ENCODE measurements at places on chromosomes 7 and 10. TPM values are rescaled to one million over a fixed set of nuclear protein-coding genes. Genes with fewer than 3 reads are reported as not detected.

Gene FKBP14
- 35.4 TPM for total RNA-seq

Gene OR6V1
- not detected for total RNA-seq

- DNase-seq, result peak; percentile 71
Observed at GRCh38 chr7:14021069-14021468, 31.6 kb upstream of the ETV1 start.

DNA sequence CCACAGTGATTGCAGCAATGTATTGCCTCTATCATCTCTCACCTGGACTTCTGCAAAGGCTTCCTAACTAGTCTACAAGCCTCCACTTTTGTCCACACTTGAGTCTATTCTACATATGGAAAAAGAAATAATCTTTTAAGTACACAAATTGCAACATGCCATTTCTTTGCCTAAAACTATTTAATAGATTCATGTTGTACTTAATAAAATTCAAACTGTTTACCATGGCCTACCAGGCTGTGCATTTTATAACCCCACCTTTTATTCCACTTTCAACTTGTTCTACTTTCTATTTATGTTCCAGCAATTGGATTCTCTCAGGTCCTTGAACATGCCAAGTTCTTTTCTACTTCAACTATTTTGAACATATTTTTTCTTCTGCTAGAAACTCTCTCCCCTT lies 128.7 kb downstream of the GPR85 start:
- no peak for DNase-seq

- peak; percentile 47 for DNase-seq
Observed at GRCh38 chr7:85750454-85750949, 563.6 kb upstream of the SEMA3D start.

Gene SYPL1
- 91.2 TPM for total RNA-seq

Gene BHLHA15
- total RNA-seq, result 0.94 TPM

DNA sequence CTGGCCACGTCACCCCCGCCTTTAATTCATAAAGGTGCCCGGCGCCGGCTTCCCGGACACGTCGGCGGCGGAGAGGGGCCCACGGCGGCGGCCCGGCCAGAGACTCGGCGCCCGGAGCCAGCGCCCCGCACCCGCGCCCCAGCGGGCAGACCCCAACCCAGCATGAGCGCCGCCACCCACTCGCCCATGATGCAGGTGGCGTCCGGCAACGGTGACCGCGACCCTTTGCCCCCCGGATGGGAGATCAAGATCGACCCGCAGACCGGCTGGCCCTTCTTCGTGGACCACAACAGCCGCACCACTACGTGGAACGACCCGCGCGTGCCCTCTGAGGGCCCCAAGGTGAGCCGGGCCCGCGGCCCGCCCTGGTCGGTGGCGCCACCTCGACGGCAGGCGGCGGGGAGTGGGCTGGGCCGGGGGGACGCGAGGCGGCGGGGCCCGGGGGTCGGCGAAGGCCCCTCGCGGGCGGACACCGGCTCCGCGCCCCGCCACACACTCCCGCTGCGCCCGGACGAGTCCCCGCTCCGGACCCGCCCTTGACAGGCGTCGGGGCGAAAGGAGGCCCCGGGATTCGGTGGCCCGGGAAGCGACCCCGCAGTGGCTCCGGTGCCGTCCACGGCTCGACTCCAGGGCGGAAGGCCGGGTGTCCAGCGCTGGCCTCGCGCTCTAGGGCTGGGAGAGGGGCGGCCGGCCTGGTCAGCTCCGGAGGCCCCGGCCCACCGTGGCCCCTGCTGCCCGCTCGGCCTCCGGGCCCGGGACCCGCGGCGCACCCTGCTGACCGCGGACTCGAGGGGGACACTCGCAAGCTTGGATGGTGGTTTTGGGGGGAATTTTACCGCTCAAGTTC lies 557 bp downstream of the BAG3 start:
- no peak for DNase-seq

GRCh38 chr10:54866666-54867065 lies 65.6 kb upstream of the PCDH15 start:
- no peak for DNase-seq

Gene UBN2
- total RNA-seq, result 13.4 TPM

Gene TSPAN15
- total RNA-seq, result 56.6 TPM

DNA sequence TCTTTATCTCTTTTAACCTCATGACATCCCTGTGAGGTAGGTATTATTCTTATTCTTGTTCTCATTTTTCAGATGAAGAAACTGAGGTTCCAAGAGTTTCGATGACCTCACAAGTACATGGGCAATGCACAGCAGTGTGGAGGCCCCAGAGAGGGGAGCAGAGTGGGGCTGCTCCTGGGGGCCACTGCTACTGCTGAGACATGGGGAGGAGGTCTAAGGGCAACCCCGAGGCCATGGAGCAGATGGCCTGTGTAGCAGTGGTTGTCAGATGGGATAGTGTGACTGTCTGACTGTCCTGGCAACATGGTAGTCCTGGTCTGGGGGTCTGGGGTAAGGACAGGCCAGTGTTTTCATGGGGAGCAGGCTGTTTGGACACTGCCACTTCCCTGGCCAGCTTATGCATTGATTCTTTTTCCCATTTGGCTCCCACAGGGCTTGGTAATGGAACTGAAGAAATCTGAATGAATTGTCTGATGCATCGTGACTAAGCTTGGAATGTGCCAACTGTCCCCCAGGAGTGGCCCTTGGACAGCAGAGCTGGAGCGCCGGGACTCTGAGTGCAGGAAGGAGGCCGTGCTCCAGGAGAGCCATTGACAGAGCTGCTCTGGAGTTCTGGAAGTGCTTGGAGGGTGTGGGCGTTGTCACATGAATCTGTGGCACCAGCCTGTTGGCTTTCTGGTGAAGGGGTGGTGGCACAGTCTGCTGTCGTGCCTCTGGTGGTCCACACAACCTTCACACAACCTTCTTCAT lies 40.9 kb downstream of the ADRA2A start:
- no peak for DNase-seq

DNA sequence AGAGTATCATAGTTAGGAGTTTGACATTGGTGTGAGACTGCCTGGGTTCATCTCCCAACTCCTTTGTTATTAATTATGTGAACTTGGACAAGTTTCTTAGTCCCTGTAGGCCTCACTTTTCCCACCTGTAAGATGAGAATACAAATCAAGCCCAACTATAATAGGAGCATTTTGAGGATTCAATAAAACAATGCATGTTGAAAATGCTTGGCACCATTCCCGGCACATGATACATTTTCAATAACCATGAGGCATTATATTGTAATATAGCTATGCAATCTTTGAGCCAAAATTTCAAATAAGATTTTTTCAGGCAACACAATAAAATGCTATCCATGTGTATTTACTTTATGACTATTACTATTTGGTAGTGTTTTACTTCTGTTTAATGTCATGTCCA lies 229.0 kb upstream of the SP4 start:
- DNase-seq, result no peak

DNA sequence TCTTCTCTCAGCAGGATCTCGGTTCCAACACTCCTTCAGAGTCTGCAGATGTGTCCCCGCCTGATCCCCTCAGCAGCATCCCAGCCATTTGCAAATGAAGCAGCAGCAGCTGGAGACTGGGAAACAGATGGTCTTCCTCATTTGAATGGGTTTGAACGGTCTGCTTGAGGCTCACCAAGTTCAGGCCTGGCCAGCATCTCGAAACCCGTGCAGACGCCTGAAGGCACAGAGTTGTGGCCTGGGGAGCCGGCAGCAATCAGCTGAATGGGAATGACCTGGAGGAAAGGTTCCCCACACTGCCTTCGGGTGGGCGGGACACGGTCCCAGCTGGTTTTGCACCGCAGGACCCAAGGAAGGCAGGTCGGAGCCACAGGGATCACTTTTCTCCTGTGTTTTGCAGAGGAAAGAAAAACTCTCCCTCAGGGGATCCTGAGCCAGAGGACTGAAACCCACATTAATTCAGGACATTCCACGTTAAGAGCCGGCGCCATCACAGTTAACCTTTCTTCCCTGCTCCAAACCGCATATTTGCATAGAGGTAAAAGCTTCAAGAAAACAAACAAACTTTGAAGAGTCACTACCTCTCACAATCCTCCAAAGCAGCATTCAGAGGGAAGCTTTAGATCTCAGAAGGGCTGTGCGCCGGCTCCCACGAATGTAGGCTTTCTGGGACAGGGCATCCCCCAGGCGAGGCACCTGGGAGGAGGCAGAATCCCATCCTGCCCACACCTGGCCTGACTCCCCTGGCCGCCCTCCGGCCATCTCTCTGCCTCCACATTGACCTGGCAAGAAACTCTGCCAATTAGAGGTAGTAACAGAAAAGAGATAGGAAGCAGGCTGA lies 17.7 kb downstream of the FGFR2 start:
- peak; percentile 71 for DNase-seq

Gene AZGP1
- total RNA-seq, result not detected

GRCh38 chr10:14137391-14137790 lies 193.3 kb downstream of the FRMD4A start:
- no peak for DNase-seq

GRCh38 chr7:143399151-143399550 lies 9.5 kb downstream of the EPHA1 start:
- no peak for DNase-seq

DNA sequence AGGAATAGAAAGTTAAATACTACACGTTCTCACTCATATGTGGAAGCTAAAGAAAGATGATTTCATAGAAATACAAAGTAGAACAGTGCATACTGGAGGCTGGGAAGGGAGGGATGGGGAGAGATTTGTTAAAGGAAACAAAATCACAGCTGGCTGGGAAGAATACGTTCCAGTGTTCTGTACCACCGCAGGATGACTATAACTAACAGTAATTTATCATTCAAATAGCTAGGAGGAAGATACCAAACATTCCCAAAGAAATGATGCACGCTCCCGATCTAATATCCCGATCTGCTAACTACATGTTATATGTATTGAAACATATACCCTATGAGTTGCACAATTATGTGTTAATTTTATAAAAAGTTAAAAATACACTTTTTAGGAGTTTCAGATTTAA lies 162.3 kb downstream of the ZMYND11 start:
- no peak for DNase-seq

GRCh38 chr7:128679920-128680319 lies 7.8 kb downstream of the GARIN1A start:
- DNase-seq, result no peak

DNA sequence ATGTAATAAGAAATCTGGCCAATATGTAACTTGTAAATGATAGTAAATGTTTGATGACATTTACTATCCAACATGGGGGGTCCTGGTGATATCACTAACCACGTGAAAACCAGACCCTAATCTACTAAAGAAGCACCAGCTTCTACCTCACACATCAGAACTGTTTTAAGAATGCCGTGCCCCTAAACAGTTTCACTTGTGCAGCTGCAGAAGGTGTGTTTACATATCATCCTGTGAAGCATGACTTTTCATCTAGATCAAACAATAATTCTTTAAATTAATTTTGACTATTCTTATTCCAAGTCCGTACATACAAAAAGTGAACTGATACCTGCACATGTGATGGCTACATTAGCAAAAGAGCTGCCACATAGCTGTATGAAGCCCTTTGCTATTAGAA lies 61.0 kb downstream of the STEAP1B start:
- DNase-seq, result no peak

DNA sequence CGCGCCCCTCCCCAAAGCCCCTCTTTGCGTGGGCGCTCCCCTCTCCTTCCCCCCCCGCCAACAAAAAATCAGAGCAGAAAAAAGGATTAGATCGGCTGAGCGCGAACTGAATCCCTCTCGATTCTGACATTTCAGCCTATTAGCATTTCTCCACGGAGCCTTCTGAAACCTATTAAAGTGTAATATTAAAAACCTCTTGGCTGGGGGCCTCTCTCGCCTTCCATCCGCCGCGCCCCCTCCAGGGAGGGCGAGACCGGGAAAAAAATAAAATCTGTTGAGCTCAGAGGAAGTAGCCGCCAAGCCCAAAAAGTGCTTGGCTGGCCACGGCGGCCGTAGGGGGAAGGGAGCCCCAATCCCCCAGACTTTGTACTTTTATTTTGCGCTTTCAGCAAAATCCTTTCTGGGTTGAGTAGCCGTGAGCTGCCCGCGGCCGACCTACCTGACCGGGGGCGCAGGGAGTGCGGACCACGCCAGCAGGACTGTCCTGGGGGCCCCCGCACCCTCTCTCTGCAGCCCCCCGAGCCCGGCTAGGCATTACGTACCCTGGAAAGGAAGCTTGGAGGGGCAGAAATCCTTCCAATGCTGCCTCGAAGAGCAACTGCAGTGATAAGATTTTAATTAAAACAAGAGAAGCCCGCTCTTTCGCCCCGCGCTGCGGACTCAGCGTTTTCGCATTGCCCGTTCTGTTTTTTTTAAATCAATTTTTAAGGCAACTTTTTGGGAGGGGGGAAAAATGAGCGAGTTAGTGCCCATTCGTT lies 1.3 kb upstream of the TNRC18 start:
- no peak for DNase-seq

Gene NFE2L3
- total RNA-seq, result 94.1 TPM

- DNase-seq, result no peak
Observed at GRCh38 chr7:20183086-20183485, 34.1 kb downstream of the MACC1 start.

DNA sequence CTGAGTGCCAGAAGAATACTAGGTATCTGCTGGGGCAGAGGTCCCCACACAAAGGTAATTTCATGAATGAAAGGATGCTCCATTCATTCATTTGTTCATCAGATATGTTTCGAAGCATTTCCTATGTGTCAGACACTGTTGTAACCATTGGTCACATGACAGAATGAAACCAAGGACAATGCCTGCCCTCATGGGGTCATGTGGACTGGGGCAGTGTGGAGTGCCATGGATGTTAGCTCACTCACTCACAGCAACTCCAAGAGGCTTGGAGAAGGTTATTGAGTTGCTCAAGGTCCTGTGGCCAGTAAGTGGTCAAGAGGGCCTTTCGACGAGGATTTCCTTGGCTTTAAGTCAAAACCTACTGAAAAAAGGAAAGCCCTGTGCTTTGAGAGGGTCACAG lies 223.5 kb downstream of the ARHGAP12 start:
- DNase-seq, result no peak

DNA sequence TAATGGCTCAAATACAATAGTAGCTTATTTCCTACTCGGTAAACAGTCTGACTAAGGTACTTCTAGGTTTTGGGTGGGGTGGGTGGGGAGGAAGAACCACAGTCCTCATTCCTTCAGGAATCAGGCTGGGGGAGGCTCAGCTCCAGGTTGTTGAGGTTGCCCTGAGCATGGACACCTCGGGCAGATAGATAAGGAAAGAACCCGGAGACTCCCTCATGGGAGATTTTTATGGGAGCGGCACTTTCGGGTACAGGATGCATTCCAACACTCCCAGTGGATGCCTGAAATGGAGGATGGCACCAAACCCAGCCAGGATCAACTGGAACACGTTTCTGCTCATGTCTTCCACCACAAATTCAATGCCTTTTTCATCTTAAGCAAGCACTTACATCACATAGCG lies 5.5 kb upstream of the GSDME start:
- DNase-seq, result no peak

- peak; percentile 81 for DNase-seq
Observed at GRCh38 chr7:55538538-55538937, 33.8 kb downstream of the VOPP1 start.

Gene PRLHR
- not detected for total RNA-seq
